ENCODE measurements at places on chromosomes 1 and 21. TPM values are rescaled to one million over a fixed set of nuclear protein-coding genes. Genes with fewer than 3 reads are reported as not detected.

The ERICH3 gene
- 0.47 TPM for polyA plus RNA-seq

GRCh38 chr1:169590932-169591331, 4.7 kb upstream of the F5 start:
- DNase-seq, result no peak

GRCh38 chr1:184392067-184392466, 5.2 kb downstream of the C1orf21 start:
- DNase-seq, result no peak

- no peak for DNase-seq
These were observed 96.6 kb downstream of the ZFYVE9 start for GRCh38 chr1:52238474-52238873.

- no peak for DNase-seq
These were observed 3.4 kb downstream of the ITSN1 start for GRCh38 chr21:33645730-33646129.

The LCE3E gene
- polyA plus RNA-seq, result not detected

DNA sequence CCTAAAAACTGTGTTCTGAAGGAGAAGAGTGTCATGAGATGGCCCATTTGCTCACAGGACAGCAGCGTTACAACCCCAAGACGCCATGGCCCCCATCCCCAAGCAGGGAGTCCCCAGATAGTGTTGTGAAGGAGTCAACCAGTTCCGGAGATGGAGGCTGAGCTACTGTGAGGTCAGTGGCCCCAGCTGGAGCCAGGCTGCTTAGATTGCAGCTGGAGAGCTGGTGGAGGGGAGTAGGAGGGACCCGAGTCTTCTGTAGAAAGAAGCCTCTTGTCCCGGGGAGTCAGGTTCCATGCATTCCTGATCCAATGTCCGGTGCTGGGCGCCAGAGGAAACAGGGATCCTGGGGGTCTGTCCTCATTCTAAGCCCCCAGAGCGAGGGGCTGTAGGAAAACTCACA, 93.5 kb upstream of the SIM2 start:
- no peak for DNase-seq

DNA sequence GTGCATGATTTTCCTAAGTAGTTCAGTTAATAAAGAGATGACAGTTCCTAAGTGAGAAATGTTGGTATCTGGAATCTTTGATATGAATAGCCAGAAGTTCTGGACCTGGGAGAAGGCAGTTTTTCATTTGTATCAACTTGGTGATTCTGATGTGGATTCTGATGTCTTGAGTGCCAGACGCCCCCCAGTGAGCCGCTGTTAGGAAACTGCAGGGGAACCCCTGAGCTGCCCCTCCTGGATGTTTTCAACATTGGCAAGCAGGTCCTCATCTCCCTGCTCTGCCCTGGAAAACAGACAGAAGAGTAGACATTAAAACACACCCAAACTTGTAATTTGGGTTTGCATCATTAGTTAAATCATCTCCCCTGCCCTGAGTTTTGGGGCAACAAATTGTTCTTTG, 7.4 kb downstream of the ETS2 start:
- DNase-seq, result no peak

DNA sequence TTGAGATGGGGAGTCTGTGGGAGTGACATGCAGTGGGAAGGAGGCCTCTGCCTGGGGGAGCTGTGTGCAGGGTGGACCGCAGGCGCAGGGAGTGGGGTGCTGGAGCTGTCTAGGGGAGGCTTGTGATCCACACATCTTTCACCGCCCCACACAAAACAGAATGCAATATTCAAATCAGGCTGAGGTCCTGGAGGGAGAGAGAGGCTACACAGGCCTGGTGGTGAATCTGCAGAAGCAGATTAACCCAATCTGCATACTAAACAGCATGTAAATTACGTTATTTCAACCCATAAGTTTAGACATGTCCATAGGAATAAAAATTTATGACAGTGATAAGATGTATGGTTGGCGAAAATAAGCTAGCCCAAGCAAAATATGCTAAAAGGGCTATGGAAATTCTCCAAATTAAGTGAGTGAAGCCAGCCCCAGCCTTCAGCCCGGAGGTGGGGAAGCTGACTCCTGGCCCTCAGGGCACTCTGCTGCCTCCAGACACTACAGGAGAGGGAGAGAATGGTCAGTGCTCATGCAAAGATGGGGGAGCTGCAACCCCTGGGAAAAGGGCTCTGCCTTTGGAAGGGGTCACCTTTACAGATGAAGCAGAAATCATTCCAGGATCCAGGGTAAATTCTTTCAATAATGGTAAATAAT, 156.2 kb upstream of the CTTNBP2NL start:
- no peak for DNase-seq

The SLC19A1 gene
- polyA plus RNA-seq, result 63.8 TPM

The RCAN1 gene
- 34.8 TPM for polyA plus RNA-seq

The CHML gene
- polyA plus RNA-seq, result 28.8 TPM

- no peak for DNase-seq
These were observed 29.0 kb upstream of the HTR1D start for GRCh38 chr1:23246274-23246673.

Data from right renal pelvis (tissue), 4 donors.